ENCODE measurements at places on chromosomes 5 and 9.

DNA sequence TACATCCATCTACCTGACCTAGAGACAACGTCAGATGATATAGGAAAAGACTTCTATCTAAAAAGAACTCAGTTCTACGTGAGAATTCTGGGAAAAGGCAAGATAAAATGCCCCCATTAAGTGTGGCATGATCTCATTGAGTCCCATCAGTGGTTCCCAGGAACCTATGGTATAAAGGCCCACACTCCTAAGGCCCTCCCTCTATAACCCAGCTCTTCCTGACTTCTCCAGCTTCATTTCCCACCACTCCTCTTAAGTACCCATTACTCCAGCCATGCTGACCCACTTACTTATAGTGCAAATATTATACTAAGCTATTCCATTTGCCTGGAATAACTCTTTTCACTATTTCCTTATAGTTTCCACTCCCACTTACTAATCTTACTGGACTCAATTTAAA lies 95.4 kb upstream of the NR5A1 start:
- DNase-seq: no peak

- DNase-seq: no peak
These were observed 279.3 kb upstream of the ANKRD55 start for GRCh38 chr5:56512313-56512996.

- DNase-seq: peak; percentile 48
These were observed 21.5 kb downstream of the BTF3 start for GRCh38 chr5:73519531-73520283.

DNA sequence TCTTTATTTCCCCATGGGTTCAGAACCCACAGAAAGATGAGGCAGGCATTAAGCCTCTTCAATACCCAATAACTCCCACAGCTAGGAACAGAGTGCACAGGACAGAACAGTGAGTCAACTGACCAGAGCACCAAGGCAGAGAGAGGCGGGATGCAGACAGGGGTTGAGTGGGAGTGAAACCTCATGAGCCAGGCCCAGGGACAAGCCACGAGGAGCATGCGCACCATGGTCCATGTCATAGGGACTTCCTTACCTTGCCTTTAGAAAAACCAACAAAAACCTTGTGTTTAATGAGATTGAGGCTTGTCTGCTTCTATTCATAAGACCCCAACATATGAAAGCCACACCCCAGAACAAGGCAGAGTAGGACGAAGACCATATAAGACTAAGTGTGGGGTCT lies 330.6 kb downstream of the DEPDC1B start:
- DNase-seq: no peak

- no peak for DNase-seq
These were observed 427.3 kb downstream of the ISL1 start for GRCh38 chr5:51810592-51810991.

DNA sequence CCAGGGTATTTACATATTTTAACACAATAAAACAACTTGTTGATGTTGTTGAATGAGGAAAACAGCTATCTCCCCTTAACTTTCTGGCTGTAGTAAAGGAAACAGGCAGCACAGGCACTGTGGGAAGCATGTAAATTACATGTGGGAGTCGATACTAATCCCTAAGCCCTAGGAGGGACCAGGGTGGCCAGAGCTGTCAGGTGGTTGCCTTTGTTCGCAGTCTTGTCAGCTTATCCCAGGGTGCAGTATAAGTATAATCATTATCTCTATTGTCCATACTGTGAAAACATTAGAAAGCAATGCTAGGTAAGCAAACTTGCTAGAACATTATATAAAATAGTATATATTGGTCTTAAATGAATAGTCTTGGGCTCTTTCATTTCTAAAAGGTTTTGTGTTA lies 125.6 kb upstream of the RPS23 start:
- DNase-seq: no peak

- DNase-seq: no peak
These were observed 55.1 kb upstream of the CNOT6 start for GRCh38 chr5:180438785-180439780.

DNA sequence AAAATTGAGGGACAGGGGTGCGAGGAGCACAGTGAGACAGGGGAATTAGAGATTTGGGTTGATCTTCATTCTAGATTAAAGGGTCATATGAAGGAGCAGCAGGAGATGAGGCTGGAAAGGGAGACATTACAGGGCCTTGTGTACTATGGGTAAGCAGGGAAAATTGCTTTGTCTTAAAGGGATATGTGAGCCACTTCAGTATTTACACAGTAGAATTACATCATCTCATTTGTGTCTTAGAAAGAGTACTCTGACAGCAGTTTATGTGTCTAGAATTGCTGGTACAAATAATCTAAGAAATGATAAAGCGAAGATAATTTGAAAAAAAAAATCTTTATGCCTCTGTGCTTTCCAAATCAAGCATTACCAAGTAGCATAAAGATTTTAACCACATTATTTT lies 287.0 kb upstream of the ARRDC3 start:
- DNase-seq: no peak

DNA sequence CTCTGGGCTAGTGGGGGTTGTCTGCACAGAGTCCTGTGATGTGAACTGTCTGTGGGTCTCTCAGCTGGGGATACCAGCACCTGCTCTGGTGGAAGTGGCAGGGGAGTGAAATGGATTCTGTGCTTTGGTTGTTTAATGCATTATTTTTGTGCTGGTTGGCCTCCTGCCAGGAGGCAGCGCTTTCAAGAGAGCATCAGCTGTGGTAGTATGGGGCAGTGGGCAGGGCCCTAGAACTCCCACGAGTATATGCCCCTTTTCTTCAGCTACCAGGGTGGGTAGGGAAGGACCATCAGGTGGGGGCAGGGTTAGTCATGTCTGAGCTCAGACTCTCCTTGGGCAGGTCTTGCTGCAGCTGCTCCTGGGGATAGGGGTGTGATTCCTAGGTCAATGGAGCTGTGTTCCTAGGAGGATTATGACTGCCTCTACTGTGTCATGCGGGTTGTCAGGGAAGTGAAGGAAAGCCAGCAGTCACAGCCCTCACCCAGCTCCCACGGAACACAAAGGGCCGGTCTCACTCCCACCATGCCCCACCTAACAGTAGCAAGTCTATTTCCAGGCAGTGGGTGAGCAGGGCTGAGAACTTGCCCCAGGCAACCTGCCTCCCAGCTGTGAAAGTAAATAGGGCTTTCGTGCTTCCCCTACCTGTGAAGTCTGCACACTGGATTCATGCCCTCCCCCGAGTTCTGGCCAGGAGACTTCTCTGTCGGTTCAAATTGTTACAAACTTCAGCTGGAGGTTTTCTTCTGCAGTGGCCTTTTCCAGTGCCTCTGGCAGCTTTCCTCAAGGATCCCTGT lies 25.7 kb upstream of the FAM81B start:
- DNase-seq: no peak

- DNase-seq: no peak
These were observed 83.3 kb downstream of the PRRT1B start for GRCh38 chr9:131628459-131629225.

GRCh38 chr9:77819657-77820056 lies 171.5 kb upstream of the GNA14 start:
- DNase-seq: no peak

GRCh38 chr5:171684169-171684568 lies 101.4 kb upstream of the SMIM23 start:
- DNase-seq: no peak

DNA sequence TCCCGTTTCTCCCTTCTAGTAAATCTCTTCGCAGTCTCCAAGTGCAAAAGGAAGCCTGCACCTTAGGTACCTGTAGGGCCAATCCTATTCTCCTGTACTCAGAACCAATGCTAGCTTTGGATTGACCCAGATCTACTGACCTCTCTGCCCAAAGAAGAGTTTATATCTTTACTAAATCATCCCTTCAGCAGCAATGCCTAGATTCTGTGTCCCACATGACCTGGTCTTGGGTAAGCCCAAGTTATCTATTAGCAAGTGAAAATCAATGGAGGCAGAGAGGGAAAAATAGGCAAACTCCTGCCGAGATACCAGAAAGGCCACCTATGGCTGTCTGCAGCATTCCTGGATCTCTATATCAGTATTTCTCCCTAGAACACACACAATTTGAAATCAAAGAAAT lies 60.0 kb downstream of the SUSD1 start:
- DNase-seq: no peak

GRCh38 chr9:93649610-93650261 lies 73.4 kb downstream of the PHF2 start:
- no peak for DNase-seq

DNA sequence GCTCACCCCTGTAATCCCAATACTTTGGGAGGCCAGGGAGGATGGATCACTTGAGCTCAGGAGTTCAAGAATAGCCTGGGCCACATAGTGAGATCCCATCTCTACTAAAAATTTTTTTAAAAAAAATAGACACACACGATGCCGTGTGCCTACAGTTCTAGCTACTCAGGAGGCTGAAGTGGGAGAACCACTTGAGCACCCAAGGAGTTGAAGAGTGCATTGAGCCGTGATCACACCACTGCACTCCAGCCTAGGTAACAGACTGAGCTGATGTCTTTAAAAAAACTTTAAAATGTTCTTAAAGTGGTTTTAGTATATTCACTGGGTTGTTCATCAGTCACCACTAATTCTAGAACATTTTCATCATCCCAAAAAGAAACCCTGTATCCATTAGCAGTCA lies 51.9 kb upstream of the RNF38 start:
- no peak for DNase-seq

DNA sequence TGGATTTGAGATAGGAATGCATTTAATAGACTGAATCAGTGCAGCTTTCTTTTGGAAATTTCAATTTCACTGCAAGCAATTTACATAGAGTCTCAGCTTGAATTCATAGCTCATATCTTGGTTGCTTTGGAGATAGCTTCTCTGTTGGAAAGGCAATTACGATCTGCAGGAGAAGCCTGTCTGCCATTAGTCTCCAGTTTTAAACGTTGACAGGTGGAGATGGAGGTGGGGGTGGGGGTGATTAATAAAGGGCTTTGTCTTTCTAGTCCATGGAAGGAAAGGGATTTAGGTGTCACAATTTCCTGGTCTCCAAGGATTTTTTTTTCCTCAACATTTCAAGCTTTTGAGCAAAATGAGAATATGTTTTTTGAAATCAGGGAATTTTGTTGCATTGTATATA lies 184.7 kb downstream of the CARTPT start:
- DNase-seq: peak; percentile 31

GRCh38 chr9:136564379-136564988 lies 18.6 kb upstream of the NOTCH1 start:
- DNase-seq: no peak

DNA sequence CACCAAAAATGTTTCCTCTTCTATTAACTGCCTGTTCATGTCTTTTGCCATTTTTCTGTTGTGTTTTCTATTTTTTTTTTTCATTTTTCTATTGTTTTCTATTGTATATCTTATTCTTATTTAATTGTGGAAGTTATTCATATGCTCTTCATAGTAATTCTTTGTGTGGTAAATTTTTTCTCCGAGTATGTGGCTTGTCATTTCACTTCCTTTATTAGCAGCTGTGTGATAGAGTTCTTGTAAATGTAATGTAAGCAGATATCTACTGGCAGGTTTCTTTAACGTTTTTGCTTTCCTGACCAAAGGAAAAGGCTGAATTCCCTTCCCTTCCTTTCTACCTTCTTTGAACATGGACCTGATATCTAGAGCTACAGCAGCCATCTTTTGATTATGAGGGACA lies 5.8 kb upstream of the PLPP1 start:
- no peak for DNase-seq

DNA sequence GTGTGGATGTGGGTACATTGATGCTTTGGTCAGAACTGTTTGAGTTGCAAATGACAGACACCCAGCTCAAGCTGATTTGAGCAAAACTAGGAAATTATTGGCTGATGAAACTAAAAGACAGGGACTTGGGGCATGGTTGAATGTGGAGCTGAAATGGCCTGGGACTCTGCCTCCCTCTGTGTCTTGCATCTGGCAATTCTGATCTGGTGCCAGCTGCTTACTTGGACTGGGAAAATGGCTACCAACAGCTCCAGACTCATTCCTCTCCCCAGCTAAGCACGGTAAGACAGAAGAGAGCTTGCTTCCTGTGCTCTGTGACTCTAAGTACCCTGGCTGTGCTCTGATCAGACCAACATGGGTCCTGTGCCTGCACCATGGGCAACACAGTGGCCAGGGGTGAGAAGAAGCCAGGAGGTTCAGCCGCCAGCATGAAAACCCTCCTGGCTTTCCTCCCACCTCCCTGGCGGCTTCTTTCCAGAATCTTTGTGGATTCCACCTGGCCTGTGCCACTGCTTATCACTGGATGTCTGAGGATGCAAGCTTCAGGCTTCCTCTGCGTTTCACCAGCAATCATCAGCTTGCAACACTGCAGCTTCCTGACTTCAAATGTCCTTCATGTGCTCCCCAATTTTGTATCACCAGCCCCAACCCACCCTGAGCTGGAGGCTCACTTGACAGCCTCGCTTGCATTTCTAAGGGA lies 44.1 kb downstream of the C5orf15 start:
- DNase-seq: no peak

DNA sequence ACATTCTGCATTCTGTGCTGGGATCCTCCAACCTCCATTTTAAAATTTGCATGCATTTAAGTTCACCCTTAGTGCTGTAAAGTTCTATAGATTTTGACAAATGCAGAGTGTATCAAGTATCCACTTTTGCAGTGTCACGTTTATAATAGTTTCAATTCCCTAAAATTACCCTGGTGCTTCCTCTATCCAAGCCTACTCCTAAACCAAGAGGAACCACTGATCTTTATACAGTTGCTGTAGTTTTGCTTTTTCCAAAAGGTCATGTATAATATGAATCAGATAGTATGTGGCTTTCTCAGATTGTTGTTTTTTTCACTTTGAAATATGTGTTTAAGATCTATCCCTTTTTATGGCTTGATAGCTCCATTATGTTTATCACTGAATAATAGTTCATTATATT lies 468.4 kb upstream of the CDH6 start:
- no peak for DNase-seq

DNA sequence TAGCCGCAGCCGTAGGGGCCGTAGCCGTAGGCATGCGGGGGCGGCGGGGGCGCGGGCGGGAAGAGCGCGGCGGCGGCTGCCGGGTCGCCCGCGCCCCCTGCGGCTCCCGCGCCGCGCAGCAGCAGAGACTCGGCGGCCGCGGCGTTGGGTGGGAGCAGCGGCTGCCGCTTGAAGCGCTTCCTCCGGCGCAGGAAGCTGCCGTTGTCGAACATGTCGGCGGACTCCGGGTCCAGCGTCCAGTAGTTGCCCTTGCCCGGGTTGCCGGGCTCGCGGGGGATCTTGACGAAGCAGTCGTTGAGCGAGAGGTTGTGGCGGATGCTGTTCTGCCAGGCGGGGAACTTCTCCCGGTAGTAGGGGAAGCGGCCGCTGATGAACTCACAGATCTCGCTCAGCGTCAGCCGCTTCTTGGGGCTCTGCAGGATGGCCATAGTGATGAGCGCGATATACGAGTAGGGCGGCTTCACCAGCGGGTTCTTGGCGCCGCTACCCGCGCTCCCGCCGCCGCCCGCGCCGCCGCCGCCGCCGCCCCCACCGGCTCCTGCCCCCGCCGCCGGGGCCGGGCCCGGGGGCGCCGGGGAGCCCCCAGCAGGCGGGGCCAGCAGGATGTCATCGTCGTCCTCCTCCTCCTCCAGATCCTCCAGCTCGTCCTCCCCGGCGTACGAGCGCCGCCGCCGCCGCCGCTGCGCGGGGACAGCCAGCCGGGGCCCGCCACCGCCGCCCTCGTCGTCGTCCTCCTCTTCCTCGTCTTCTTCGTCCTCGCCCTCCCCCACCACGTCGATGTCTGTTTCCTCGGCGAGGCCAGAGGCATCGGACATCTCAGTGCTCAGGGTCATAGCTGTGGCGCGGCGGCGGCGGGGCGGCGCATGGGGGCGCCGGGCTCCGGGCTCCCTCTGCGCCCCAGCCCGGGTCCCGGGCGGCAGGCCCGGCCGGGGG lies 781 bp downstream of the FOXD1 start:
- DNase-seq: peak; percentile 29

- no peak for DNase-seq
These were observed 1.9 kb downstream of the IRGM start for GRCh38 chr5:150848271-150848670.
